ENCODE measurements at places on chromosomes 7 and 10.

DNA sequence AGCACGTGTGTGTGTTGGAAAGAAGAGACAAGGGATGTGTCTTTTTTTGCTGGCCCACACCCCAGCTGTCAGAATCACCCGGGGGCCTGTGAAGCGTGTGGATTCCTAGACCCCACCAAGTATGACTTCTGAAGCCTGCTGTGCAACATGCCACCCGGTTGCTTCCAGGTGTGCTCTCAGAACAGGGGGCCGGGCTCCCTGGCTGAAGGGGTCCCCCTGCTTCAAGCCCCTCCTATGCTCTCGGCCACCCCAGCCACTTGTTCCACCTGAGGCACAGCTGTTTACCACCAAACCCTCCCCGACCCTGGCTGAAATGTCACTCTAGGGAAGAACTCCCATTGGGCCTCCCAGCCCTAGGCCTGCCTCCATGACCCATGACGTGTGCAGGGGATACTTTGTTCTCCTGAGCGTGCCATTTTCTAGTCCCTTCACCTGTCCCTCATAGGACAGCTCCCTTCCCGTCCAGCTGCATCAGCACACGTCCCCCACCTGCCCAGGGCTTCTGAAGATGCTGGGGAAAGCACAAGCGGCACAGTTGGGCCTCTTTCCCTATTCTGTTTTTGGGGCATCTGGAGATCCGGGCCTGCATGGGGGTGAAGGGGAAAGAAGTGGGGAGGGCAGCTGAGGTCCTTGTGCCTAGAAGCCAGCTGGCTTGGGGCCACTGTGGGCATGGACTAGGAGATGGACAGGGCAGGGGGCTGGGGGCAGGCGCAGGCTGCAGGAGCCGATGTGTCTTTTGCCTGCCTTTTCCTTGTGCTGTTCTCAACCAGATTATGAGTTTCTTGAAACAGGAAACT, 33.3 kb downstream of the CRHR2 start:
- no peak for DNase-seq

- DNase-seq = no peak
Measured at GRCh38 chr10:89295597-89295996, 6.2 kb upstream of the IFIT2 start.

GRCh38 chr10:63965846-63966245, 444.6 kb downstream of the REEP3 start:
- no peak for DNase-seq

DNA sequence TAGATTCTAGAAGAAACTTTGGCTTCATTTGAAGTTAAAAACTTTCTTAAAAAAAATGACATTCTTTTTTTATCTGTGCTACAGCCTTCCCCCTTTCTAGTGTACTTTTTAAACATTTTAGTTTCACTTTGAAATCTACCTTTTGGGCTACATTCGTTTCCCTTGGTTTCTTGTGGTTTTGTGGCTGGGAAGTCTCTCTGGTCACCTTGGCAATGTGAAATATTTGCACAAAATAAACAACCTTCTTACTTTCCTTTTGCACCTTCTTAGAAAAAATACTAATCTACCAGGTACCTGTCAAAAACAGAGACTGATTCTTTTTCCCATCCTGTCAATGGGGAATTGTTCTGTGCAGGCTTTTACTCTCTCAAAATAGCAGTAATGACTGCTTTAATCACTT, 350.2 kb downstream of the GATA3 start:
- no peak for DNase-seq

DNA sequence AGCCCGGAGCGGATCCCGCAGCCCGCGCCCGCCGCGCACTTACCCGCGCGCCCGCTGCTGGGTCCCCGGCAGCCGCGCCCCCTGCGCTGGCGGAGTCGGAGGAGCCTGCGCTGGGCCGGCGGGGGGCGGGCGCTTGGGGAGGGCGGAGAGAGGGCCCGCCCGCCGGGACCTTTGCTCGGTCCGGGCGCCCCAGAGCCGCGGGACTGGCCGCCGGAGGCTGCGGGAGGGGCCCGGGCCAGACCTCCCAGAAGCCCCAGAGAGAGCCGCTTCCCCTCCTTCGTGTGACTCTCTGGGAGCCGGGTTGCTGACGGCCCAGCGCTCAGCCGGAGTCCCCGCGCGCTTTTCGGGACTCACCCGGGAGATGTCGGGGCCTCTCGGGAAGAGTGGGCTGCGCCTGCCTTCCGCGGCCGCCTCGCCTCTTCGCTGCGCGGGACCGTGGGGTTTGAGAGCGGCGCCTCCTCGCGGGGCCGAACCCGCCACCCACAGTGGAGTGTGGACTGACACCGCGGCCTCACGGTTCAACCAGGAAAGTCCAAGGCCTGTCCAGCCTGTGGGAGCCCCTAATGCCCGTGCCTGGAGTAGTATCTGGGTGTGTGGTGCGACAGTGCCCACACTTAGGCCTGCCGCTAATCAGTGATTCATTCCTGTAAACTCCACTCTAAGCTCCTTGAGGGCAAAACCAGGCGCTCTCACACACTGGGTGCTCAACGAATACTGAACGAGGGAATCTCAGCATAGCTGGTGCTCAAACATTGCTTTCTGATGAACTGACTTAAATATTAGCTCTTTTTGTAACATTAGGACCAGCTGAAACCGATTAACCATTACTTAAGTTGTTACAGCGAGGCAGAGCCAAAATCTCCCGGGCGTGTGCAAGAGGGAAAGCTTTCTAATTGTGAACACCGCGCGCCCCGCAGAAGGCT, at the start of gene GSDME:
GSDME (minus strand) TSS at position 112 of the 923 bp plus-strand sequence. CDS start 7,690 bp downstream, outside the sequence.
- DNase-seq = peak; percentile 10

DNA sequence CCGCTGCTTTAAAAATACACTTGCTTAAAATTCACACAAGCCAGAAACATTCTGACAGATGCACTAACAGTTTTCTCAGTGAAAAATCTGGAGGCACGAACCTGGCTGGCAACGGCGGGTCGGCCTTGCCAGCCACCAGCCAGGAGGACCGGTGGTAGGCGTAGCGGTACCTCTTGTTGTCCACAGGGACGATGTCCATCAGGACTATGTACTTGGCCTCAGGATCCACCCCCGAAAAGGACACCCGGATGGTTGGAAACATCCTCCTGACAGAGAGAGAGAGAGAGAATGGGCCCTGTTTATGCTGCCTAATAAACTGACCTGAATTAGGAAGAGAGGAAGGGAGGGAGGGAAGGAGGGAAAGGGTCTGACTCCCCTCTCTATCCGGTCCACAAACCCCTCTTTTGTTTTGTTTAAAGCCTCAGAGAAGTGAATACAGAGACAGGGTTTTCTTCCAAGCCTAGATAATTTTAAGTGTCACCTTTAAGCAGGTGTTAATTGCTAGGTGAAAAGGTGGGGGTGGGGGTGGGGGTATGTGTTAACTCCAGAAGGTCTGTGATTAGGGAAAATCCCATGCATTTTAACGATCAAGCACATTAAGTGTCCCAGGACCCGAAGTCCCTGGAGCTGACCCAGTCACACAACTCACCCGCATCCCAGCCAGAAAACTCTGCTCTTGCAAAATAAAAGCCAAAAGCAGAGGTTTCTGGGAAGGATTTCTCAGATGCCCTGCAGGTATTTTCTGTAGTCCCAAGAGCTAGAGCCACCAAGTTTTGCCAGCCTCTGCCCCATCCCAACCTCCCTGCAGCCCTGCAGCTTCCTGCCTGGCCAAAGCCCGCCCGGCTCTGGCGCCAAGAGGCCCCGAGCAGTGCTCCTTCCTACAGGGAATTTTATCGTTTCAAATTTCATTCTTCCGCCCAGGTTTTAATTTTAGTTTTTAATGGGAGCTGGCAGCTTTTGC, 5.0 kb downstream of the TBX20 start:
- DNase-seq = no peak

DNA sequence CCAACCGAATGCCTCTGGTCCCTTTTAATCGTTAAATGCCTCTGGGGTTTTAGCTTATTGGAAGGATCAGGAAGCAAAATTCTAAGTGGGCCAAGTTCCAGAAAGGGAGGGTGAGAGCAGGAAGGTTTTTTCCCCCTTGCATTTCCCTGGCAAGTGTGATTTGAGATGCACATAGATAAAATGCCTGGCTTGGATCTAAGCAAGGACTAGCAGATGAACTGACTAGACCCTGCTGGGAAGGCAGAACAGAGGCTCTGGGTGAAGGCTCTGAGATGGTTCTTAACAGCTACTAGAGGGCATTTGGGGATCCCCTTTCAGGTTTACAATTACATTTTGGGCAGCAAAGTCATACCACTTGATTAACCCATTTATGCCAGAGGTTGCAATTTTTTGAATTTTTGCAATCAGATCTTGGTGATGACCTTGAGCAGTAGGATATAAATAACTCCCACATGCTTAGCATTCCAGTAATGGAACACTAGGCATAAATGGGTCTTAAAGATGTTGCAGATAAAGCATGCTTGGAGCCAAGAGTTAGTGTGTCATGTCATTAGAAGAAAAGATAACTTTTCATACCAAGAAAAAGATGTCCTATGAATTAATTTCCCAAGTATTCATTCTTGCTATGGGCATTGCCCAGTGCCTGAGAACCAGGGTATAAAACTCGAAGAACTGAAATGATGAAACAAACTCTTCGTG, 205.9 kb downstream of the SEC23IP start:
- DNase-seq = no peak

Data from stimulated activated CD4-positive, alpha-beta T cell treated with anti-CD3 and anti-CD28 coated beads, TNF-alpha, amount 100 ng/mL, for 4 hours (primary cell).